ENCODE measurements at places on chromosomes 7 and 10. TPM values are rescaled to one million over a fixed set of nuclear protein-coding genes. Genes with fewer than 3 reads are reported as not detected.

Gene PRF1
- total RNA-seq, result not detected

Gene HOXA10
- not detected for total RNA-seq

Gene LIPJ
- 3.7 TPM for total RNA-seq

Gene TECPR1
- total RNA-seq, result 25.3 TPM

Gene ARHGEF5
- 0.82 TPM for total RNA-seq

Gene SFTPA2
- total RNA-seq, result not detected

Gene NEUROD6
- 653 TPM for total RNA-seq

Gene ZNF3
- total RNA-seq, result 44.4 TPM

Gene SCART1
- total RNA-seq, result under 0.01 TPM

Gene SPDYE16
- total RNA-seq, result 0.41 TPM

Gene ACTL6B
- total RNA-seq, result 163 TPM

Gene UNCX
- not detected for total RNA-seq

Gene GPR15LG
- not detected for total RNA-seq
